ENCODE measurements at places on chromosomes 7 and 10. TPM values are rescaled to one million over a fixed set of nuclear protein-coding genes. Genes with fewer than 3 reads are reported as not detected.
A peak's percentile ranks its signal among the peaks of the same experiment; 100 is the strongest.

- H3K27me3 ChIP-seq, result no peaks in the 10 kb centered on the region
- no peak for DNase-seq
- H3K4me3 ChIP-seq, result no peak overlapping the region
- no peak overlapping the region for H3K27ac ChIP-seq
- no peaks in the 10 kb centered on the region for H3K36me3 ChIP-seq
Observed at GRCh38 chr7:22675917-22676343, 51.1 kb upstream of the IL6 start.

GRCh38 chr7:100685049-100685605 lies 8.9 kb downstream of the GIGYF1 start:
- H3K36me3 ChIP-seq, result peaks cover 89% of the 10 kb centered on the region
- DNase-seq, result no peak
- no peaks in the 10 kb centered on the region for H3K27me3 ChIP-seq
- peaks cover 20% of the 10 kb centered on the region for H3K4me1 ChIP-seq
- H3K4me3 ChIP-seq, result no peak overlapping the region

The CALCR gene
- not detected for polyA plus RNA-seq

DNA sequence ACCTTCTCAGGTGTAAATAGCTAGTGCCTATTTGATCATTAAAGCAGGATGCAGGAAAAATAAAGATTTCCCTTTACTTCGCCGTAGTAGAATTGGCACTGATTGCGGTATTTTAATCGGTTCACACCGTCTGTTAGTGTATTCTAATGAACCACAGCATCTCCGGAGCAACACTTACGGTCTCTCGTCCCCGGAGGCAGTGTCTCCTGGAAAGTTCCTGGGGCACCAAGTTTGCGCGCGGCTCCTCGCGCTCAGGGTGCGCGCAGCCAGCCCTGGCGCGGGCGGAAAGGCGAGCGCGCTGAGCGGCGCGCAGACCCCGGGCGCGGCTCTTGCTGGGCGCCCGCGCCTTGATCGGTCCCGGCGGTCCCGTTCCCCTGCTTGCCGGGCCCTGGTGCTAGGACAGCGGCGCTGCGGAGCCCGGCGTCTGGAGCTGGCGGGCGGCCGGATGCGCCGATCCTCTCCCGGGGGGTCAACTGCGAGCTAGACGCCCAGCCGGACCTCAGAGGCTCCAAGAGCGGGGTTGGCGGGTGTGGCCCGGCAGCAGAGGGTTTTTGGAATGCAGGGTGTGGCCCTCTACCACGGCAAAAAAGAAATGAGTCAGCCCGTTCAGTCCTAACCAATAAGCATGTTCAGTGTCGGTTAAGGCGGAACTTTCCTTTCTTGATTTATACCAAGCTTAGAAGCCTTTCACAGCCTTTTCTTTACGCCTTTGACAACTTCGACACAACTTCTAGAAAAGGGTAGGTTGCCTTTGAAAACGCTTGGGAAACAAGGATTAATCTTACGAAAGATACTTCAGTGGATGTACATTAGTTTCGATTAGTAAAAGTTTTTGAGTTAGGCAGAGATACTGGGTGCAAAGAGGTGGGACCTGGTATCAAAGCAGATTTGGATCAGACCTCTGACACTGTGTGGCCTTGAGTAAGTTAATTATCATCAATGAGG lies 166.8 kb upstream of the ASAH2 start:
- H3K27ac ChIP-seq, result peak overlapping the region; percentile 81
- no peaks in the 10 kb centered on the region for H3K27me3 ChIP-seq
- H3K4me1 ChIP-seq, result peaks cover 41% of the 10 kb centered on the region

DNA sequence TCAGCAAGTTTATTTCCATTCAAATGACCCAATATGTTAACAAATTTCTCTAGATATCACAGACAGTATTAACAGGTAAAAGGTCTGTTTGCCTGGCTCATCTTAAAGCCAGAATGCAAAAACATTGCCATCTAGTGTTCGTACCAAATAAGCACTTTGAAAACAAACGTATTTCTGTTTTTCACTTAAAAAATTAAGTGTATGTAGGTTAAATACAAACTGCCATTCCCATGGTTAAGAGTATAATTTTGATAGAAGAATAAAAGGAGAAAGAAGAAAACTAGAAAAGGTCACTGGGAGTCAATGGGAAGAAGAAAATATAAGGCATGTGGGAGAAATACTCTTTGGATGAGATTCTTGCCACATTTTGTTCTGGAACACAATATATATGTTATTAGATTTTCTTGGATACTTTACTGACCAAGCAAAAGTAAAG lies 51.0 kb downstream of the ORC5 start:
- no peaks in the 10 kb centered on the region for H3K27me3 ChIP-seq
- no peak overlapping the region for H3K27ac ChIP-seq
- no peak overlapping the region for H3K4me3 ChIP-seq
- no peak for DNase-seq

GRCh38 chr7:5237286-5237685 lies 45.5 kb upstream of the SLC29A4 start:
- peaks cover 9% of the 10 kb centered on the region for H3K36me3 ChIP-seq
- peaks cover 13% of the 10 kb centered on the region for H3K4me1 ChIP-seq

DNA sequence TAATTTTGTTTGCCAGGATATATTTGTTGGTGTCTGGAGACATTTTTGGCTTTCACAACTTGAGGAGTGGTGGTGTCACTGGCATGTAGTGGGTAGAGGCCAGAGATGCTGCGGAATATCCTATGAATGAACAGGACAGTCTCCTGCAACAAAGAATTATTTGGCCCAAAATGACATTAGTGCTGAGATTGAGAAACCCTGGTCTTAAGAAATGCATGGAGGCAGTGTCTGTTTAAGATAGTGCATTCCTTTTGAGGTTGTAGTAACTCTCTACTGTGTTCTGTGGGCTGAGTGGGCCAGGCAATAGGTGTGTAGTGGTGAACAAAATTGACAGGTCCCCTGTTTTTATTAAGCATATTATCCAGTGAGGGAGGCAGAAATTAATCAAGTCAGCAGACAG lies 165.5 kb downstream of the CDK14 start:
- H3K27ac ChIP-seq, result no peak overlapping the region
- H3K4me3 ChIP-seq, result no peak overlapping the region
- H3K4me1 ChIP-seq, result no peaks in the 10 kb centered on the region
- no peaks in the 10 kb centered on the region for H3K27me3 ChIP-seq

The PLPP4 gene
- polyA plus RNA-seq, result 0.96 TPM

The CCDC7 gene
- 0.46 TPM for polyA plus RNA-seq

The KNDC1 gene
- polyA plus RNA-seq, result under 0.01 TPM

GRCh38 chr7:66150471-66150870 lies 35.8 kb downstream of the CRCP start:
- no peaks in the 10 kb centered on the region for H3K4me1 ChIP-seq
- no peak overlapping the region for H3K4me3 ChIP-seq
- no peaks in the 10 kb centered on the region for H3K27me3 ChIP-seq
- H3K27ac ChIP-seq, result peak overlapping the region; percentile 71
- peak; percentile 80 for DNase-seq
- peaks cover 20% of the 10 kb centered on the region for H3K36me3 ChIP-seq

The PLEKHS1 gene
- 1.4 TPM for polyA plus RNA-seq

- H3K27me3 ChIP-seq, result no peaks in the 10 kb centered on the region
- no peak overlapping the region for H3K27ac ChIP-seq
- H3K4me3 ChIP-seq, result no peak overlapping the region
- no peaks in the 10 kb centered on the region for H3K36me3 ChIP-seq
Observed at GRCh38 chr7:116075351-116076145, 45.0 kb upstream of the TFEC start.

- peaks cover 9% of the 10 kb centered on the region for H3K27me3 ChIP-seq
- H3K4me3 ChIP-seq, result no peak overlapping the region
- no peaks in the 10 kb centered on the region for H3K4me1 ChIP-seq
Observed at GRCh38 chr7:151311294-151311864, 30.2 kb upstream of the NUB1 start.

DNA sequence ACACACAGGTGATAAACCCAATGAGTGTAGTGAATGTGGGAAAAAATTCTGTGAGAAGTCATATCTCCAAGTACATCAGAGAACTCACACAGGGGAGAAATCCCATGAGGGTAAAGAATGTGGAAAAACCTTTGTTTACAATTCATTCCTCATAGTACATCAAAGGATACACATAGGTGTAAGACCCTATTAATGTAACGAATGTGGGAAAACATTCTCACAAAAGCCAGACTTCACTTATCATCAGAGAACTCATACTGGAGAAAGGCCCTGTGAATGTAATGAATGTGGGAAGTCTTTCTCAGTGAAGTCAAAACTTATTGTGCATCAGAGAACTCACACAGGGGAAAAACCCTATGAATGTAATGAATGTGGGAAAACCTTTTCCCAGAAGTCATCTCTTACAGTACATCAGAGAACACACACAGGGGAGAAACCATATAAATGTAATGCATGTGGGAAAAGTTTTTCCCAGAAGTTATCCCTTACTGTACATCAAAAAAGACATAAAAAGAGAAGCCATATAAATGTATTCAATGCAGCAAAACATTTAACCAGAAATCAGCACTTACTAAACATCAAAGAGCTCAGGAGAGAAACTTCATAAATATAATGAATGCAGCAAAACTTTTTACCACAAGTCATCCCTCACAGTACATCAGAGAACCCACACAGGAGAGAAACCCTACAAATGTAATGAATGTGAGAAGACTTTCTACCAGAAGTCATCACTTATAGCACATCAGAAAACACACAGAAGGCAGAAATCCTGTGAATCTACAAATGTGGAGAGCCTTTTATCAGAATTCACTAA lies 49.8 kb downstream of the ZNF239 start:
- H3K36me3 ChIP-seq, result no peaks in the 10 kb centered on the region
- H3K27ac ChIP-seq, result no peak overlapping the region
- no peaks in the 10 kb centered on the region for H3K27me3 ChIP-seq
- DNase-seq, result no peak
- no peak overlapping the region for H3K4me3 ChIP-seq

DNA sequence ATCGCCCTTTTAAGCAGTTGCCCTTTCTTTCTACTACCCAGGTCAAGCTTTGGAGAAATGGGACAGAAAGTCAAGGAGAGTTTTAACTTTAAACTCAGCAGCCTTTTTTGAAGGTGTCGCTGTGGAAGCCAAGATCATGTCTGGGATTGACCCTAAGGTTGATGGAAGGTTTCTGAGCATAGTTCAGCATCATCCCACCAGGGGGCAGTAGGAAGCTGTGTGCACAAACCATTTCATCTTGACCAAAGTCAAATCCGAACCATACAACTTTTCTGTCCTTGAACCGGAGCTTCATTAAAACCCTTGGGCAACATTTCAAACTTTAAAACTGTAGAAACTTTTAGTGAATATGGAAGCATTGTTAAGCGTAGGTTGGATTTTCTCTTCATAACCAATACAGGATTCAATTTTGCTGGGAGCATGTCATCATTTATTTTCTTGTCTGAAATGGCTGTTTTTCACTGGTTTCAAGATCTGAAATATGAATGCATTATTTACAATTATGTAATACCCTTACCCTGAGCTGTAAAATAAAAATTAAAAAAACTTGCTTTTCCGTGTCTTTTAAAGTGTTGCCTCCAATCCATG lies 214.4 kb upstream of the KIAA1217 start:
- H3K27ac ChIP-seq, result no peak overlapping the region
- H3K4me3 ChIP-seq, result no peak overlapping the region
- no peak for DNase-seq
- H3K36me3 ChIP-seq, result no peaks in the 10 kb centered on the region
- H3K4me1 ChIP-seq, result no peaks in the 10 kb centered on the region
- no peaks in the 10 kb centered on the region for H3K27me3 ChIP-seq

The SPOCK2 gene
- 2.8 TPM for polyA plus RNA-seq

The ANKRD30A gene
- polyA plus RNA-seq, result not detected

The WDR86 gene
- 0.46 TPM for polyA plus RNA-seq

DNA sequence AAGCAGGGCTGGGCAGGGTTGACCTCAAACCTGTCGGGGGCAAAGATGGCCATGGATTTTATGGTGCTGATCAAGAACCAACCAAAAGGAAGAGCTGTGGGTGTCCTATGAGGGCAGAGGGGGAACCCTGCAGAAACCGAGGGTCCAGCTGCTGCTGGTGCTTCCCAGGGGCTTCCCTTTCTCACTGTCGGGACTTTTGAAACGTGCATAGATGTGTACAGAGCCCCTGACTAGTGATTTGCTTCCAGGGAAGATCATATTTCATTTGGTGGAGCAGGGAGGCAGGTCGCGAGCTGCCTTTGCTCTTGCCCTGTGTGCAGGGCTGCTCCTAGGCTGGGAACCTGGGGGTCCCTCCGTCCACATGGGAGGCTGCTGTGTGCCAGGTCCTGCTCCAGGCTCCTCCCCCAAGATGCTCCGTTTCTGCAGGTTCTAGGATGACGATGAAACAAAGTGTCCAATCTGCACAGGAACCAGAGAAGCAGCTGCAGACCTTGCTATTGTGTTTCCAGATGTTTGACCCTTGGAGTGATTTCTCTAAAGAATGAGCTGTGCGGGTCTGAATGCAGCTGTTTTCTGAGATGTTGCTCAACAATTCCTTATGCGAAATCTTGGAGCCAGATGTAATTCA lies 9.4 kb upstream of the INPP5A start:
- H3K36me3 ChIP-seq, result no peaks in the 10 kb centered on the region
- peak overlapping the region; percentile 49 for H3K27ac ChIP-seq
- no peak overlapping the region for H3K4me3 ChIP-seq
- DNase-seq, result peak; percentile 65
- H3K27me3 ChIP-seq, result no peaks in the 10 kb centered on the region

The DBF4 gene
- 13.7 TPM for polyA plus RNA-seq

- no peak overlapping the region for H3K4me3 ChIP-seq
- H3K27ac ChIP-seq, result no peak overlapping the region
- no peaks in the 10 kb centered on the region for H3K36me3 ChIP-seq
- no peak for DNase-seq
- H3K4me1 ChIP-seq, result no peaks in the 10 kb centered on the region
Observed at GRCh38 chr10:43982250-43982649, 333.6 kb upstream of the ZNF32 start.

- no peak for DNase-seq
- no peak overlapping the region for H3K27ac ChIP-seq
- no peaks in the 10 kb centered on the region for H3K36me3 ChIP-seq
- no peaks in the 10 kb centered on the region for H3K4me1 ChIP-seq
Observed at GRCh38 chr7:142481548-142481947, 223.7 kb upstream of the PRSS58 start.

The PKD2L1 gene
- polyA plus RNA-seq, result 4.2 TPM

DNA sequence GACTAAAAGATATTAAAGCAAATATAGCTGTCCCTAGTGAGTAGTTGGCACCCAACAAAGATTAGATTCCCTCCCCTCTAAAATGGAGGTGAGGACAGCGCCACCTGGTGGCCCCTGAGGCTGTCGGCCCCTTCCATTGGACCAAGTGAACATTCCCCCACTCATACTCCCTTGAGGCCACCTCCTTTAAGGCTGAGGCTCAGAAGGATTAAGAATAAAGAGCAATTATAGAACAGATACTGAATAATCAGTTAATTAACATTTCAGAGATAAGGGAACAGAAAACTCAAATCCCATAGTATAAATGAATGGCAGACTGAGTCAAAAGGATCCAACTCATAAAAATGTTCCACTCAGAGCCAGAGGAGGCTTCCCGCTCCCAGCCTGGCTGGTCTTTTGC lies 130.4 kb upstream of the GHITM start:
- no peak overlapping the region for H3K27ac ChIP-seq
- H3K36me3 ChIP-seq, result no peaks in the 10 kb centered on the region
- no peaks in the 10 kb centered on the region for H3K4me1 ChIP-seq

The HMX3 gene
- not detected for polyA plus RNA-seq

- H3K36me3 ChIP-seq, result no peaks in the 10 kb centered on the region
- H3K4me1 ChIP-seq, result peaks cover 38% of the 10 kb centered on the region
- peak overlapping the region; percentile 90 for H3K4me3 ChIP-seq
- H3K27me3 ChIP-seq, result no peaks in the 10 kb centered on the region
Observed at GRCh38 chr7:80136261-80137055, 1.8 kb downstream of the GNAI1 start.

Measured in sigmoid colon (tissue), 7 donors.